ENCODE measurements at places on chromosomes 1 and 21. TPM values are rescaled to one million over a fixed set of nuclear protein-coding genes. Genes with fewer than 3 reads are reported as not detected.
A peak's percentile ranks its signal among the peaks of the same experiment; 100 is the strongest.

DNA sequence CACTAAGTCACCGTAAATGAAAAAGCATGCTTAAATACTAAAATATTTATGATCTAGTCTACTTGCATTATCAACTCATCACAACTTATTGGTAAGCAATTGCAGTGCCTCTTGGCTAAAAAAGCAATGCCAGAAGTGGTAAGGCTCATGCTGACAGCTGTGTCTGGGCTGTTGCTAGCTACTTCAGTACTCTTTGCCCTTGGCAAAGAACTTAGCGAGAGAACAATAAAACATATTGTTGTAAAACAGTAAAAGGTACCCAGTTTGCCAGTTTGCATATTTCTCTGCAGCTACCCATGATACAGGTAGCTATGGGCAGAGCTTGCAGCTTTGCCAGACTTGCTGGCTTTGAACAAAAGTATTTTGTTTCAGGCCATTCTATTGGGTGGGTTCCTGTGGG lies 73.1 kb downstream of the ATP6V1G3 start:
- DNase-seq: no peak

DNA sequence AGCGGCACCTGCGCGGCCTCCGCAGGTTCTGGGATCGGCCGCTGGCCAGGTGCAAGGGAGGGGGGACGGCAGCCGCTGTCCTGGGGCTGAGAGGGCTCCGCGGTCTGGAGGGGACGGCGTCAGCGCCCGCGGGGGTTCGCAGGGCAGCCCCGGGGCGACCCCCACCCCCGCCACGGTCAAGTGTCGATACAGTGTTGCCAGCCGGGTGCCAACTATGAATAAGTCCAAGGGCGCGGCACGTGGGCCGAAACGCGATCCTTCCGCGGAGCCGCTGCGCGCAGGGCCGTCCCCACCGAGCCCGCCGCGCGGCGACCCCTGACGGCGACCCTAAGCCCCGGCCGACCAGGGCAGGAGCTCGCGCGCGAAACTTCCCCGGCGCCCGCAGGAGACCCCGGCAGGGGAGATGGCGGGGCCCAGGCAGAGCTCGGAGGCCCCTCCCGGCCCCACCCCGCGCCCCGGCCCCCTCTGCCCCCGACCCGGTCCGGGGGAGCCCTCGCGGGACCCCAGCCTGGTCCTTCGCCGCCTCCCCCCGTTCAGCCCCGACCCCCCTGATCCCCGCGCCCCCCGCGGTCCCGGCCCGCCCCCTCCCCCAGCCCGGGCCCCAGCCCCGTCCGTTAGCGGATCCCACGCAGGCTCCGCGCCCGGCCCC lies 586 bp upstream of the AGPAT3 start:
- DNase-seq: no peak

The MCOLN2 gene
- total RNA-seq: 0.82 TPM

GRCh38 chr1:157803851-157804250 lies 16.1 kb downstream of the FCRL1 start:
- DNase-seq: no peak

DNA sequence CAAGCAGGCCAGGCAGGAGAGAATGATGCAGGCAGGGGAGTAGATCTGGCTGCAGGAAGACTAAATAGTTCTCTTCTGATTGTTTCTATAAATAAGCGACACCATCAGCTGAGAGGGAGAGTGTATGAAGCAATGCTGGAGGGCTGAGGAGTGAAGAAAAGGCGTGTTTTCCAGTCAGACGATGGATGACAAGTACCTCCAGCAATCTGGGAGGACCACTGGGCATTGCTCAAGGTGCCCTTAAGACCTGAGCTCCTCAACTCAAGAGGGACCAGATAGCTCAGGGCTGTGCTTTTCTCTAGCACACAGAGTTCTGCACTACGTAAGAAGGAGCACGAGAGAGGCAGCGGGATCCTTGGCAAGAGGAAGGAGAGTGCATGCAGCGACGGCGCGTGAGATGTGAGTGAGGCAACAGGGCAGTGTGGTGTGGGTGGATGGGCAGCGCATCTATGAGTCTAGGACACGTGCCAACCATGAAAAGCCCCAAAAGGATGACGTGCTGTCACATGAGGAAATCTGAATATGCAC lies 36.0 kb downstream of the PABPC4 start:
- DNase-seq: no peak

- DNase-seq: no peak
These were observed 55.9 kb downstream of the HNRNPR start for GRCh38 chr1:23288201-23288600.

The EXO1 gene
- 9.4 TPM for total RNA-seq

GRCh38 chr1:185585770-185586169 lies 148.4 kb upstream of the HMCN1 start:
- DNase-seq: no peak

The OPTC gene
- total RNA-seq: not detected

The LCE3D gene
- not detected for total RNA-seq

The OR2L2 gene
- 0.23 TPM for total RNA-seq

DNA sequence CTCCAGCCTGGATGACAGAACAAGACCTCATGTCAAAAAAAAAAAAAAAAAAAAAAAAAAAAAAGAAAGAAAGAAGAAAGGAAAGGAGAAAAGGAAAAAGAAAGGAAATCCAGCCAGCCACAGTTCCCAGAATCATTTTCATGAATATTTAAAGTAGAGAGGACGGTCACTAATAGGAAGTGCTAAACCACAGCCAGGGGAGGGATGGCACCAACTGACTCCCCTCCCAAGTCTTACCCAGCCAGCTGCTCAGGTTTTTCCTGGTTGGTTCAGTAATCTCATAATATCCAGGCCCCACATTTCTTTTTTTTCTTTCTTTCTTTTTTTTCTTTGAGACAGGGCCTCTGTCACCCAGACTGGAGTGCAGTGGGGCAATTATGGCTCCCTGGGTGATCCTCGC lies 63.9 kb upstream of the AK4 start:
- DNase-seq: no peak

The LCE1D gene
- not detected for total RNA-seq

DNA sequence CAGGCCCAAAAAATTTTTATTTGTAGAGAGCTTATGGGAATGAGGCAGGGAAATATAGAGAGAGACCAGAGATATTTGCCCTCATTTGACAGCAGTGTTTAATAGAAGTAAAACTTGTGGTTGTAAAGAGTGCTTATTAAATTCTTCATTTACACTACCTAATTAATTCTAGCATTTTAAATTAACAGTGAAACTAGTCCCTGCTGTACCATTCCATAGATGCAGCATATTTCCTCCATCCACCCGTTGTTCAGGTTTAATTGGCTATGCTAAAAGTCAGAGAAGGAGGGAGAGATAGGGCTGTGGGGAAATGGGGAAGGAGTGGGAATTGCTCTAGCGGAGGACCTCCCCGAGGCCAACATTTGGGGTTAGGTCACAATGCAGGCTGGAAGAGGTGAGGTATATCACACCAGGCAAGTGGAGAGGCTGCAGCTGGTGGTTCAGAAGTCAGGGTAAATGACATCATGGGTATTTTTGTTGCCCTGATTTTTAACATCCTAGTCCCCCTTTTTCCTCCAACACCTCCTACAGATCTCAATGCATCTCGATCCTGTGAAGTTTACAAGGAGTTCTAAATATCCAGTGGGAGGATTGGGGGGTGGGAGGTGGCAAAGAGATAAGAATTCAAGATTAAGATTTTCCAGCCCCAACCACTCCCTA lies 38.6 kb downstream of the ELAVL4 start:
- DNase-seq: no peak

The G0S2 gene
- 4.1 TPM for total RNA-seq

DNA sequence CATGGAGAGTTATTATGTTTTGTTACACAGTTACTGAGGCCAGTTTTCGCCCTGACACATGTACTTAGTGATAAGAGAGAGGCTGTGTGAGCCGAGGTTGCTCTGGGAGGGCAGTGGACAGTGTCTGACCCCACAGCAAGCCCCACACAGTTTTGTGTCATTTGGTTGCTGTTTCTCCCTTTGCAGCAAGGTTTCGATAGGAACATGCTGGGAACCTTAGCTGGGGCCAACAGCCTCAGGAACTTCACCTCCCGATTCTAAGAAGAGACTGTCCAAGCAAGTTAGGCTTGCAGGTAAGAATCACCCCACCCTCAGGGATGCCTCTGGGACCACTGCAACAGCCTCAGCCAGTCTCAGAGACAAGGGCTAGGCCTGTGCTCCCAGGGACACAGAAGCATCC lies 45.3 kb downstream of the PKP1 start:
- no peak for DNase-seq

DNA sequence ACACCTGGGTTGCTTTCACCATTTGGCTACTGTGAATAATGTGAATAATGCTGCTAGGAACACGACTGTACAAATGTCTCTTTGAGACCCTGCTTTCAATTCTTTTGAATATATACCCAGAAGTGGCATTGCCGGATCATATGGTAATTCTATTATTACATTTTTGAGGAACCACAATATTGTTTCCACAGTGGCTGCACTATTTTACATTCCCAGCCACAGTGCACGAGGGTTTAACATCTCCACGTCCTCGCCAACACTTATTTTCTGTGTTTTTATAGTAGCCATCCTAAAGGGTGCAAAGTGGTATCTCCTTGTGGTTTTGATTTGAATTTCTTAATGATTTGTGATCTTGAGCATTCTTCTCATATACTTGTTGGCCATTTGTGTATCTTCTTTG lies 15.7 kb downstream of the FHAD1 start:
- no peak for DNase-seq

- no peak for DNase-seq
These were observed 22.2 kb downstream of the TUT4 start for GRCh38 chr1:52530563-52531144.

DNA sequence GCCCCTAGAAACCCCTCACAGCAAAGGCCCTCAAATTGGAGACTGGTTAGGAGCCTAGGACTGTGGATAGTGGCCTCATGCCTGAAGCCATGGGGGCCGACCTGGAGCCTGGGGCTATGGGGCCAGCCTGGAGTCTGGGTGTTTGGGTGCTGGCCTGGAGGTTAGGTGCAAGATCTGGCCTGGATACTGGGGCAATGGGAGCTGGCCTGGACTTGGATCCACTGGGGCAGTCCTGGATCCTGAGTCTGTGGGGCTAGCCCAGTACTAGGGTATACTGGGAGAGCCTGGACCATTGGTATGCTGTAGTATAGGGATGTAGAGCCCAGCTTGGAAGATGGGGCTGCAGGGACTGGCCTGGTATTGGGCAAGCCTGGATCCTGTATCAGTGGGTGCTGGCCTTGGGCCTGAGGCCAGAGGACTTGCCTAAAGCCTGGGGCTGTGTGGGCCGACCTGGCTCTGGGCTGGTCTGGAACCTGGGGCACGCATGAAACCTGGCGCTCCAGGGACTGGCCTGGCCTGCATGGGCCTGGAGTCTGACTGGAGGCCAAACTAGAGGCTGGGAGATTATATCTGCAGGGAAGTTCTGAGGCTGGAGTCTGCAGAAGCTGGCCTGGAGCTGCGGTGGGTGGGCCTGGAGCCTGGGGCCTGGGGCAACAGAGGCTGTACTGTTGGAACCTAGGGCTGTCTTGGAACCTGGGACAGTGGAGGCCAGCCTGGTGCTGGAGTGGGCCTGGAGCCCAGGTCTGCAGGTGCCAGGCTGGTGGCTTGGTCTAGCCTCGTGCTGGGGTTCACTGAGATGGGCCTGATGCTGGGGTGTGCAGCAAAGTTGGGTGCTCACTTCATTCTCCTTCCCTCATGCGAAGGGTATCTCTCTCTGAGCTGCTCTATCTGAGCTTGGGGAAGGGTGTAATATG lies 12.6 kb upstream of the DENND1B start:
- no peak for DNase-seq

The SGIP1 gene
- 9.8 TPM for total RNA-seq

DNA sequence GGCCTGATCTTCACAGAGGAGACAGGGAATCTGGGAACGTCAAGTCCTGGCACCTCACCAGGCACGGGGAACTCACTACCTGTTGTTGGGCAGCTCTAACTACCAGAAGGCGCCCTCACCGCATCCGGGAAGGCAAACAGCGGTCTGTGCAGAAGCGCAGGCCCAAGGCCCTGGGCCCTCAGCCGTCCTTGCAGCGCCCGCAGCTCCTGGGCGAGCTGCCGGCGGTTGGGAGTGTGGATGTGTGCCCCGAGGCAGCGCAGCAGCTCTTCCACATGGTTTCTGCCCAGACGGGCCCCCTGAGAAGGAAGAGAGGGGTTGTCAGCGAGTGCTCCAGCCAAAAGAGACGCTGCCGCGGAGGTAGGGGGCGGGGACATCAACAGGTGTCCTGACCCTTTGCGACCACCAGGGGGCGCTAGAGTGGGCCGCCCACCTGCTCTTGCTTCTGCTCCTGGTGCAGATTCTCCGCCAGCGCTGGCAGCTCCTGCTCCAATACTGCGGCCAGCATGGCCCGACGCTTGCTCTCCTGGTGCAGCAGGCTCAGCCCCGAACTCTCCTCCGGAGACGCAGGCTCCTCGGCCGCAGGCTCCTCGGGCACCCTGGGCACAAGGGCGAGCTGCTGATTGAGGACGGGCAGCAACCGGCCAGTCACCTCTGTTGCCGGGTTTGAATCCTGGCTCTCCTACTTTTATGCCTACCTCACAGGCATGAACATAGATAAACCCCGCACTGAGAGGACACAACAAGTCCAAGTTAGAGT lies 9.3 kb downstream of the MAP3K6 start:
- peak; percentile 90 for DNase-seq

- no peak for DNase-seq
These were observed 957.0 kb downstream of the NCAM2 start for GRCh38 chr21:21955204-21955603.

- no peak for DNase-seq
These were observed 1.3 kb upstream of the ZNF678 start for GRCh38 chr1:227562037-227562436.

DNA sequence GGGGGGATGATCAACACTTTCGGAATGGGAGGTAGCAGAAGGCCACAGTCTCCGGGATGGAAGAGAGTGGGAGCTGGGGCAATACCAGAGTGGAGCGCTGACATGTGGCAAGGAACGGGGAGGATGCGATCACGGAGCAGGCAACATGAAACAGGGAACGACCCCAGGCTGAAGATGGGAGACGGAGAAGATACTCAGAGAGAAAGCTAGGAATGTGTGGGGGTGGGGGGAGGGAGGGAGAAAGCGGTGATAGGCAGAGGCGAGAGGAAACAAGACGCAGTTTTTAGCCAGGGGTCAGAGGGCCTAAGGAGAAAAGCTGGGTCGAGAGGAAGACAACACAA lies 577 bp downstream of the RAB3GAP2 start:
- no peak for DNase-seq

The PDC gene
- total RNA-seq: not detected

DNA sequence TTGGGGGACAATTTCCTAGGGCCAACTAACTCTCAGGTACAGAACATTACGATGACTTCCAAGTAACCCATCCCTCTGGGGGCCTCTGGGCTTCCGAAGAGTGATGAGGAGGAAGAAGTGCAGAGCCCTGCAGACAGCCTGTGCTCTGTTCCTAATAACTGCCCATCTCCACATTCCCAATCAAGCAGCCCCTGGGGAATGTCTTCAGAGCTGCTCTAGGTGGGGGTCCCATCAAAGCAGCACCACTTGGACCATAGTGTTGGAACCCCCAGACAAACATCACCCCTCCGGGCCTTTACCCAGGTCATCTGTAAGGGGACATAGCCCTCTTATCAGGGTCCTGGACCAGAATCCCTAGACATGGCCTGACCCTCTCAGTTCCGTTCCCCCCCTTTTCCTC lies 357.3 kb downstream of the NPHP4 start:
- DNase-seq: no peak

The LAPTM5 gene
- not detected for total RNA-seq

DNA sequence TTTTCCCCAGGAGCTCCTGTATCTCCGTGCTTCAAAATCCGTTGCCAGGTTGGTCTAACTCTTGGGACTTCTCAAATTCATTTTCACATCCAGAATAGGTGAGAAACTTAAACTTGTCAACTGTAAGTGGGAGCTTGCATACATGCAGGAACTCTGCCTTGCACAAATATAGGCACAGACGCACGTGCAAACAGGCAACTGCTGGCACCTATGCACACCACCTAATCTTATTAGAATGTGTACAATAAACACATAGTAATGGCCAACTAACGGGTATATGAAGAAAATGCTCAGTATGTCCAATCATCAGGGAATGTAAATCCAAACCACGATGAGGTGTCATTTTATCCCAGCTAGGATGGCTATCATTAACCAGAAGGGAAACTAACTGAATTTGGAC lies 22.6 kb upstream of the FCGR2A start:
- no peak for DNase-seq
